Stimulated activated CD4-positive, alpha-beta T cell treated with anti-CD3 and anti-CD28 coated beads, Interleukin-12 subunit alpha, Interleukin-12 subunit beta, amount 100 ng/mL, for 4 hours (primary cell): ENCODE measurements at places on chromosomes 12 and 14.

GRCh38 chr12:46786774-46787173, 39.0 kb downstream of the SLC38A4 start:
- no peak for DNase-seq

GRCh38 chr14:71240866-71241520, 333.7 kb downstream of the PCNX1 start:
- no peak for DNase-seq

DNA sequence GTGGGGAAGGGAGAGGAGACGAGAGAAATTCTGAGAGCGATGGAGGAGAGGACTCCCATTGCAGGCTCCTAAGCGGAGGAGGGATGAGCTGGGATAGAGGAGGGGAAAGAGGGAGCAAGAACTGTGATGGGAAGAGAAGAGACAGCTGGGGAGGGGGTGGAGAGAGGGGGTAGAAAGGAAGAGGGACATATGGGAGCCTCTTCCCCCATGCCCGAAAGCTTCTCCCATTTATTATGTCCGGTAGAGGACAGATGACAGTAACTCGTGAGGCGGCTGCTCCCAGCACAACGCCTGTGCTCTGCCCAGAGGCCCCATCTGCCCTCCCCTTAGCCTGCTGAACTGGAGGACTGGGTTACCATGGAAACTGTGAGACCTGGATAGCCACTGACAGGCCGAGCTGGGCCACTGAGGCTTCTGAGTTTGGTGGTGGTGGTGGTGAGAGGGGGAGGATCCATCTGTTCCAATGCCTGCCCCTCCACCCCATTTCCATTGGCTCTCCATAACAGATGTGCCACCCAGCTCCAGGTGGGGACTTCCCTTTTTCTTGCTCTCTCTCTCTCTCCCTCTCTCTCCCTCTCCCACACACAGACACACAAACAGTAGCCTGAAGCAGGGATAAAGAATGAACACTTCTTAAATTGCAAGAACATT, 8.3 kb downstream of the CPNE6 start:
- no peak for DNase-seq

- no peak for DNase-seq
Observed at GRCh38 chr12:131101703-131102492, 148.2 kb downstream of the ADGRD1 start.

DNA sequence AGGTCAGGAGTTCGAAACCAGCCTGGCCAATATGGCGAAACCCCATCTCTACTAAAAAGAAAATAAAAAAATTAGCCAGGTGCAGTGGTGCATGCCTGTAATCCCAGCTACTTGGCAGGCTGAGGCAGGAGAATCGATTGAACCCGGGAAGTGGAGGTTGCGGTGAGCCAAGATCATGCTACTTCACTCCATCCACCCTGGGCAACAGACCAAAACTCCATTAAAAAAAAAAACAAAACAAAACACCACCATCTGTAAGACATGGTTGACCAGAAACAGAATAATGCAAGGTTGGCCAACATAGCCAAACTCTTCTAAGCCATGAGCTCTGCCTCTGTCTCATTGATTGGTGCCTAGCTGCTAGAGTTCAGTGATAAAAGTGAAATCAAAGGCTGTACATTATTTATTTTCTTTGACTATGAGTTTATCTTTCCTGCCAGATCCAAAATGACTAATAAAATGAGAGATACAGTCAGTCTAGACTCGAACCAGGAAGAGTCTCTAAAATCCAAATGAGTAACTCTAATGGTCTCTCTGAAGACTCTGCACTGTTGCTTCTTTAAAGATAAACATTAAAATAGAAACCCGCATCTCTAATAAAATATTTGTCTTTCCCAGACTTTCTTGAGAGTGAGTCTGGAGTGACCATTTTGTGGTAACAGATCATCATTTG, 404.7 kb downstream of the DAD1 start:
- DNase-seq, result no peak

GRCh38 chr14:70188322-70188658, 461 bp downstream of the SLC8A3 start:
- no peak for DNase-seq

DNA sequence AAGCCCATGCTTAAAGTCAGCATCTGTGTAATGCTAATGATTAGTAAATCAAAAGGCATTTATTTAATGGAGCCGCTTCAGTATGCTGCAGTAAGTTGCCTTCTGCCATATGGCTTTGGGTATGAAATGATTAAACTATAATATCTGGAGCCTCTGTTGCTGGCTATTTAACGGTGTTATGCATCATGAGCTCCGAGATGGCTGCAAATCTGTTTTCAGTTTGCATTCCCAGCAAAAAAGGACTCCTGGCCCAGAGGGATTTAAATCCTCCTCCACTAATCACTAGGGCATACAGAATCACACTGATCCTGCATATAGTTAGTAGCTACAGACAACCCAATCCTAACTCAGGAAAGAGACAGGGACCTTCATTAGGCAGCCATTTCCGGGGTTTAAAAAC, 171.5 kb upstream of the EEA1 start:
- DNase-seq, result no peak

GRCh38 chr12:78645956-78646355, 218.6 kb upstream of the SYT1 start:
- no peak for DNase-seq

DNA sequence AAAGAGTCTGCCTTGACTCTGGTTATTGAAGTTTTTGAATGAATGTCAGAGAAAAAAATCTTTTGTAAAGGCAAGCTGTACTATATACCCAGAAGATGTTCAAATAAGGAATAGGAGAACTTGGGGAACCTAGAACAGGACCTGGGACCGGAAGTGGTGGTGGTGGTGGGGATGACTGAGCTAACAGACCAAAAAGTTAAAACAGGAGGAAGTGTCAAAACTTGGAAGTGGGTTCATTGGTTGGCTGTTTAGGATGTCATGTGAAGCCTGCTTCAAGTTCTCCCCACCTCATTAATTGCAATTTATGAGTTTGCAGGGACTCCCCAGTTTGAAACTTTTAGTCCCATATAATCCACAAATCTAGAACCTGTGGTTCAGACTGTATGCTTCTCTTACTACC, 26.2 kb downstream of the PLXNC1 start:
- no peak for DNase-seq

DNA sequence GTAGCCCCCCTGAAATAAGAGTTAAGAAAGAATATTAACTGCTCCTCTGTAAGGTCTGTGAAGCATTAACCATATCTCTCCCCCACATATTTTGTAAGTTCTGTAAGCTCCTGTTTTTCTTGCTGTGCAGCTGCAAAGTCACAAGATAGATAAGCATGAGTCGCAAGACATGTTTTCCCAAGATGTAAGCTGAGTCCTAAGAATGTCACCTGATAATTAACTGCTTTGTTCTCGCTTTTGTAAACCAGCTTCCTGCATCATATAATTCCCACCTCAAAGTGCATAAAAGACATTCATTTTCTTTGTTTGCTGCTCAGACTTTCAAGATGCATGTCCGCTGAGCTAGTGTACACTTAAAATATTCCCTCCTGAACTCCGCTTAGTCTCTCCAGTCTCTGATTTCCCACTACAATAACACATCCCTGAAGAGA, 27.0 kb upstream of the PHC1 start:
- no peak for DNase-seq

DNA sequence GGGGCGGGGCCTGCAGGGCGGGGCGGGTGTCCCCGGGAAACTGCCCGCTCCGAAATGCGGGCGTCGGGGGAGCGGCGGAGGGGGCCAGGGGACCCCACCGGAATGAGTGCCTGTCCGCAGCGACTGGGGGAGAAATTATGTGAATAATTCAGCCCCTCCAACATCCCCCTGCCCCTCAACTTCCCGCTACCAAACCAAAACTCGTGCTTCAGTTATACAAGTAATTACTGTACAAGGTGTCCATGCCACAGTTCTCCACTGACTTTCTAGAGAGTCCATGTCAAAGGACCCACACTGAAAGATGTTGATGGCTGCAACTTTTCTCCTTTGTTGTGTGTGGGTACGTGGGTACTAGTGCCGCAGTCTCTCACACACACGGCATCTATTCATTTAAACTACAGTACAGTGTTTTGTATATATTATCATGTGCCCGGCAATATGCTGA, 414 bp upstream of the CDK17 start:
- no peak for DNase-seq

- no peak for DNase-seq
Observed at GRCh38 chr14:95496111-95496681, 20.3 kb downstream of the SYNE3 start.

- DNase-seq, result no peak
Observed at GRCh38 chr14:91554535-91555332, 44.6 kb upstream of the PPP4R3A start.

DNA sequence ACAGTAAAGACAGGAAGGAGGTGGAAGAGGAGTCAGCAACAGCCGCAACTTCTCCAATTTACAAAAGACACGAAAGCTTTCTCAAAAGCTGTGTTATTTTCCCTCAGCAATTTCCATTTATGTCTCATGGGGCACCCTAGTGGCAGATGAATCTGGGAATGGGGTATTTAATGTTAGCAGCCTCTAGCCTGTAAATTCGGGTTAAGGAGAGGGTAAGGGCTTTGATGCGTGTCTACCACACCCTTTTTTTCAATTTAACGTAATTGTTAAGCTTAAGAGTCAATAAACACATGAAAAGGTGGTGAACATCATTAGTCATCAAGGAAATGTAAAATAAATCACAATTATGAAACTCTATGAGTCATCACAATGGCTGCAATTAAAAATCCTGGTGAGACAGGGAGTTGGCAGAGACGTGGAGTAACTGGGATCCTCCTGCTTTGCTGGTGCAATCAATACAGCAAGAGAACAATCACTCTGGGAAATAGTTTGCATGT, 986.4 kb downstream of the AACS start:
- no peak for DNase-seq

GRCh38 chr12:64428956-64429355, 23.0 kb upstream of the TBK1 start:
- DNase-seq, result no peak

DNA sequence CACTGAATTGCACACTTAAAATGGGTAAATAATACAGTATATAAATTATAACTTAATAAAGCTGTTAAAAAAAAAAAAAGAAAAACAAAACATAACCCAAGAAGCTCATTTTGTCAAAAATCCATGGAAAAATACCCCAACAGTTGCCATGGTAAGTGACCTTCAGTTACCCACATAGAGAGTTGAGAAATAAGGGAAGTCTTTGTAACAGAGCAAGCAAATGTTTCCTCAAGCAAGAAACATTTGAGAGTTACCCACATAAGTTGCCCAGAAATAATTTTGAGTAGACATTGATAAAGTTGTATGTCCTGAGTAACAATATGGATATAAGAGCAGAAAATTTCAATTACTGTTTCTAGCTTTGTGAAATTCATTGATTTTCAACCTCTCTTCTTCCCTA, 227.4 kb downstream of the CCDC59 start:
- no peak for DNase-seq

DNA sequence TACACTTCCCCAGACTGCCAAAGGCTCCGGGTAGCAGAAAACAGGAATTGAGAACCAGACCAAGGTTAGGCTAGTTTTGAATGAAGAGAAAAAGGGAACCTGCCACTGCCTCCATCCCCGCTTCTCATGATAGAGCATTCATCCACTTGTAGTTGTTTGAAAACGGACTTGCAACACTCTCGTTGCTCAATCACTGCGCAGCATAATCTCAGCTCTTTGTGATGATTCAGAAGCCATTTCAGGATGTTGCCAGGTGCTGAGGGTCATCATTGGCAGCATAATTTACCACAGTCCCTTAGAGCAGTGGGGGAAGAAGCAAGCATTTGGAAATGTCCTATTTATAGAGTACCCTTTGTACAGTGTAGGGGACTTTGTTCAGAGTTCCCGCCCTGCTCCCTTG, 25.6 kb downstream of the KCNK13 start:
- DNase-seq, result no peak

- no peak for DNase-seq
Observed at GRCh38 chr12:70796989-70797388, 123.5 kb downstream of the PTPRR start.

GRCh38 chr14:53055003-53055402, 98.1 kb downstream of the DDHD1 start:
- no peak for DNase-seq

DNA sequence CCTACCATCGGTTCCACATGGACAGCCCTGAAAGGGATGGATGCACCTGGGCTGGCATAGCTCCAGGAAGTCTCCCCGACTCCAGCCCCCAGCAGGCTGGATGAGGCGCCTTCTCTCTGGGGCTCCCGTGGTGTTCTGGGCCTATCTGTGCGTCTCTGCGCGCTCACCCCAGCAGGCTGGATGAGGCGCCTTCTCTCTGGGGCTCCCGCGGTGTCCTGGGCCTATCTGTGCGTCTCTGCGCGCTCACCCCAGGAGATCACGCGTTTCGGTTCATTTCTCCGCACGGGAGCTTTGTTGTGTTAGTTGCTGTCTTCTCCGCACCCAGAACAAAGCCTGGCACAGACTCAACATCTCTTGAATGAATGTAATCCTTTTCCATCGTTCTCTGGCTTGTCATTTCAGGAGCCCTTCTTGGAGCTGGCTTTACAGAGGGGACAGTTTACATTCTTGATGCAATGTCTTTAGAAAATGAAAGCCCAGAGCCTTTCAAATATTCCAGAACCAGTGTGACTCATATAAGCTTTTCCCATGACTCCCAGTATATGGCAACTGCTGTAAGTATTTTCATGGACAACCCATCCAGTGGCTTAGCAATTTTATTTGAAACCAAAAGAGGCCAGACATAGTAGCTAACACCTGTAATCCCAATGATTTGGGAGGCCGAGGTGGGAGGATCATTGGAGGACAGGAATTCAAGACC, 40.3 kb downstream of the CFAP251 start:
- no peak for DNase-seq

- no peak for DNase-seq
Observed at GRCh38 chr14:45906257-45906656, 653.3 kb upstream of the MIS18BP1 start.

DNA sequence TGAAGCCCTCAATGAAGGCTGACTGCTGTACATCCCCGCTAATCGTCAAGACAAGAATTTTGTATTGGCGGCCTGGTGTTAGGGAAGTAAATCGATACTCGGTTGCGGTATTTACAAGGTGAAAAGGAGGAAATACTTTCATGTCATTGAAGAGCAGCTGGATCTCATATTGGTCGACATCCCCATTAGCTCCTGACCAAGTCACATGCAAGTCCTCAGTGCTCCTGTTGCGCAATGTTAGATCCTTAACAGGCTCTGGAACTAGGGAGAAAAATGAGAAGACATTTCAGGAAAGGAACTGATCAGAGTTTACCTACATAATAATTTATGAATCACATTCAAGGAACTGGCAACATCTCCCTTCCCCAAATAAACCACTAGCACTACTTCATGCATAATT, 66.2 kb downstream of the PTPRB start:
- no peak for DNase-seq

DNA sequence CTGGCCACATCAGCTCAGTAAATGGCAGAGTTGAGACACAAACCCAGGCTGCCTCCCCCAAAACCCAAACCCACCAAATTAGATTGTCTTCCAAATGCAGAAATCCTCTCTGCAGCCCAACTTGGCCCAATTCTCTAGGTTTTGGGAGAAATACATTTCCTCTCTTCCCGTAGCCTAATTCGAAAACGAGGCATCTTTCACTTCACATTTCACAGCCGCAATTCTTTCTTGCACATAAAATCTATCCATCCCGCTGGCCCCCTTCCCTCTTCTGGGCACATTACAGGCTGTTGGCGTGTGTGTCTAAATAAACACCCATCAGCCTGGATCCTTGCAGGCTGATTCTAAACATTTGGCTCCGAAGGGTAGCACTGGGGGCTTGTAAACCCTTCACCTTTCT, 83.8 kb upstream of the VRK1 start:
- DNase-seq, result no peak

- DNase-seq, result no peak
Observed at GRCh38 chr14:51396222-51396815, 156.3 kb downstream of the TMX1 start.
